ENCODE measurements at places on chromosomes 3 and 15.
A peak's percentile ranks its signal among the peaks of the same experiment; 100 is the strongest.

GRCh38 chr3:71087143-71088018, 496.1 kb downstream of the FOXP1 start:
- no peak for DNase-seq

DNA sequence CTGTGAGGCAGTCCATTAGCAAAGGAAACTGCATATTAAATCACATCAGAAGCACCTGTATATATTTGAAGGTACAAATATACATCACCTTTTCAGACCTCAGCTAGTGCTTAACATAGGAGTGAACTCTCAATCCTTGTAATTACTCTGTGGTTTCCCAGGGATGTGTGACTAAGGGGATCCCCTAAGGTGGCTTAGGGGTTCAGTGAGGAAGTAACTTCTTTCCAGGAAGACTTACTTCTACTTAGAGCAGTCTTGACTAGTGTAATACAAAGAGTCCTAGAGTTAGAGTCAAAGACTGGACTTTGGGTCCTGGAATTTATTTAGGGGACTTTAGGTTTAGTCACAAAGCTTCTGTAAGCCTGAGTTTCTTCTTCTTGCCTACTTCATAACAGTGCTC, 8.7 kb upstream of the SUMF1 start:
- DNase-seq, result no peak

GRCh38 chr3:51436998-51437639, 46.0 kb downstream of the RBM15B start:
- no peak for DNase-seq

DNA sequence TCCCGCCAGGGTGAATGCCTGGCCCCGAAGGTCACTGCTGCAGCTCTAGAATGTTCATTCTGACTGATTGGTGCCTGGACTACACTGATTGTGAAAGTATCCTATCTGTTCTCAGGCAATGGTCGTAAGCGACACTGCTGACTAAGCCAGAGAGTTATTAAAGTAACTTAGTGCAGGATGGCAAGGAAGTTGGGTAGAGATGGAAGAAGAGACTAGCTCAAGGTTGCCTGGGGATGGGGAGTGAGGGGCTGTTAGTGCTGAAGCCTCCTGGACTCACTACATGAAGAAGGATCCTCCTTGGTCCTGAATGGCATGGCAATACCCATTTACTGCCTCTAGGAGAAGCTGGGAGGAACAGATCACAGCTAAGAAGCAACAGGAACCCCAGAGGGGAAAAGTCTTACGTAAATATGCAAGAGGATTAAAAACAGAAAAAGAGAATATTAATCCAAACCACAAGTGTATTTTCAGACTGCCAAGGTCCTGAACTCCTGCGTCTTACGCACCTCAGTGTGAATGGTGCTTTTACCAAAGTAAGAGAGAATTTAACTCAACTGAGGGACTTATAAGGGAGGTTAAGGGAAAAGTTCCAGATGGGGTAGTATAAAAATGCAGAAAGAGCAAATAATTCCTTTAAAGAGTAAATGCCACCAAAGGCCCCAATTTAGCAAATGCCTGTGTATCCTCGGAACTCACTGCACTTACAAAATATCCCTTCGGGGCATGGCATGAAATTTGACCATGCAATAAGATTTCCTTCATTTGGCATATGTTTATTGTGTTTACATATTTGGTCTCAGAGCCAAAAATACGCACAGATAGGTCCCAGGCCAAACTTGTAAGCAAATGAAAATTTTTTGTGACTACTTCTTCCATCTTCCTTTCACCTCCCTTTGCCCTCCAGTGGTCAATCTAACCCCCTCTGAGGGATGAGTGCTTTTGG, 64.0 kb upstream of the DGKG start:
- peak; percentile 16 for DNase-seq

DNA sequence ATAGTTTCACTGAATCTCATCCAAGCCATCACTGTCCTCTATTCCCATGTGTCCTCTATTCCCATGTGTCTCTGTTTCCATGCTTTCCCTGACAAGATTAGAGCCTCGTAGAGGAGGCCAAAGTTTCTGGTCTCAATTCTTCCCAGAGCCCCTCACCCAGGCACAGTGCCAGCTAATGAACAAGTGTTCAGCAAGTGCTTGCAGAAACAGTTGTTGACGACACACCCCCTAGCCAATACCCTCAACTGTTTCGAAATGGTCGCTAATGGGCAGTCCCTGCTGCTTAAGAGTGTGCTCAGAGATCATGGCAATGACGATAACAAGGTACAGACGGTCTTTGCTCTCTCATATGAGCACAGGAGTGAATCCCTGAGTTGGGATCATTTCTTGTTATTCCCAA, 73.4 kb downstream of the FAM174B start:
- no peak for DNase-seq

- no peak for DNase-seq
Measured at GRCh38 chr3:150014782-150015181, 44.1 kb upstream of the PFN2 start.

GRCh38 chr15:86044981-86045380, 34.7 kb upstream of the AGBL1 start:
- no peak for DNase-seq

GRCh38 chr3:31839144-31839917, 141.7 kb downstream of the OSBPL10 start:
- no peak for DNase-seq

DNA sequence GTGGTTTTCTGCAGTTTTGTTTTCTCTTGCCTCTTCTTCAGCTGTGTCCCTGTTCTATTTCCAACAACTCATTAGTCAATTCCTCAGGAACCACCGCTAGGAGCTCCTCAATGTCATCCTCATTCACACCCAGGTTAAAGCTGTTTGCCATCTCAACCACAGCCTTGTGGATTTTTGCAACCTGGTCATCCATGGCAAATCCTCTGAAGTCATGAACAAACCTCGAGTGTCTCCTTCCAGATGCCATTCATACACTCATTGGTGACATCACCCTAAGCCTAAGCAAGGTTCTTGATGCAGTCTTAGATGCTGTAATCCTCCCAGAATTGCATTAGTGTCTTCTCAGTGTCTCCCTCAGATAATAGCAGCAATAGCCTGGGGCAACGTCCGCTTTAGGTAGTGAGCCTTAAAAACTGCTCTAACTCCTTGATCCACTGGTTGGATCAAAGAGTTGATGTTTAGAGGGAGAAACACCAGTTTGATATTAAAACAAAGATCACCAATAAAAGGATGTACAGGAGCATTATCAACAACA, 31.5 kb upstream of the ZNF502 start:
- DNase-seq, result no peak

- DNase-seq, result no peak
Measured at GRCh38 chr3:64853456-64853855, 165.7 kb upstream of the ADAMTS9 start.

- no peak for DNase-seq
Measured at GRCh38 chr3:12125772-12126171, 32.9 kb downstream of the TIMP4 start.

DNA sequence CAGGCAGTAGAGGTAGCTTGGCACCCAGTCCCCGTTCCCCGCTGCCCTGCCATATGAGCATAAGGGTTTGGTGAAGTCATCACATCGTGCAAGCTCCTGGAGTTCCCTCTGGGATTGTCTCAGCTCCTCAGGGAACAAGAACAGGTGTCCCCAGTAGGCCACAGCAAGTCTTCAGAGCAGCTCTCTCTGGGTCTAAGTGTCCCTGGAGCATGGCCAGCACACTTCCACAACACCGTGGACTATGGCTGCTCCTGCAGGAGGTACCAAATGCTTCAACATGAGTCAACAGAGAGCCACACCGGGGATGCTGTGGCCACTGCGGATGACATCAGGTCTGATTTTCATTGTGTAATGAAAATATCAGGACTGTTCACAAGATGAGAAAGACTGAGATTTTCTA, 23.1 kb downstream of the ABHD6 start:
- no peak for DNase-seq

DNA sequence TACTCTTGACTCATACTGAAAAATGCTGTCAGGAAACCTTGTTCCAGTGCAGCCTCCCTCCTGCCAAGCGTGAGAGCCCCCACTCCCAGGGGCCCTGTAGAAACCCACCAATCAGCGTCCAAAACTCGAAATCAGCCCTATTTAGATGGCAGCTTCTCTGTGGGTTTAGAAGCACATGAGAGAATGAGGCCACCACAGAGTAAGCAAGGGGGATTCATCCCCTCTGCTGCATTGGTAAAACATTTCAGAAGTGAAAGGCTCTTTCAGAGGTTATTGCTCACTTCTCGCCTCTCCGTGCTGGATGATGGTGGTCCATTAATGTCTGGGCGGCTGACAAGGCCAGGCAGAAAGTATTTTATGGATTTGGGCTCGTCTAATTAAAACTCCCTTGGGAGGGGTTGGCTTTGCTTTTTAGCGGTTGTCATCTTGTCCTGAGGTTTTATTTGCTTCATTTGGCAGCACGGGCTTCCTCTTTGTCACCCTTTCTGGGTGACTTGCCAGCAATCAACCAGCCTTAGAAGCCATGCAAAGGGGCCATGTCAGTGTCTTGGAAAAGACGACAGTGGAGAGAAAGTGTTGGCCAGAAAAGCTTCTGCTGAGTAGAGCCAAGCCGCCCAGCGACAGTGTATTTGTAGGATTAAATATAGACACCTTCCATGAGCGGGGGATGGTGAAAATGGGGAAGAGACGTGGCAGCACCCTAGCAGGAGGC, 145.5 kb downstream of the ATP10A start:
- no peak for DNase-seq

DNA sequence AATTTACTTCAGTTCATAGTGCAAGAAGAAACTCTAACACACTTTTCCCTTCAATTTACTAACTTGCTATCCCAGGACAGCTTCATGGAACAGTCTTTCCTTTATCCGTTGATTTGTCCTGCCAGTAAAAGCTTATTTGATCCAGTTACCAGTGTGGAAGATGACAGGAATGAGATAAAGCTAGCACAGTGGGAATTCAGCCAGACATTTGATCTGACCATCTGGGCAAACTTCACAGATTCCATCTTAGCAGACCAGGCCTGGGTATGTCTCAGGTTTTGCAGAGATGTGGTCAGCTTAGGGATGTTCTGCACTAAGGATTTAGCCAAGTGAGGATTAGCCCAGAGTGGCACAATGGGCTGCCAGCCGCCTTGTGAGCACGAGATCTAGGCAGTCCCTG, 19.7 kb downstream of the CEMIP start:
- no peak for DNase-seq

DNA sequence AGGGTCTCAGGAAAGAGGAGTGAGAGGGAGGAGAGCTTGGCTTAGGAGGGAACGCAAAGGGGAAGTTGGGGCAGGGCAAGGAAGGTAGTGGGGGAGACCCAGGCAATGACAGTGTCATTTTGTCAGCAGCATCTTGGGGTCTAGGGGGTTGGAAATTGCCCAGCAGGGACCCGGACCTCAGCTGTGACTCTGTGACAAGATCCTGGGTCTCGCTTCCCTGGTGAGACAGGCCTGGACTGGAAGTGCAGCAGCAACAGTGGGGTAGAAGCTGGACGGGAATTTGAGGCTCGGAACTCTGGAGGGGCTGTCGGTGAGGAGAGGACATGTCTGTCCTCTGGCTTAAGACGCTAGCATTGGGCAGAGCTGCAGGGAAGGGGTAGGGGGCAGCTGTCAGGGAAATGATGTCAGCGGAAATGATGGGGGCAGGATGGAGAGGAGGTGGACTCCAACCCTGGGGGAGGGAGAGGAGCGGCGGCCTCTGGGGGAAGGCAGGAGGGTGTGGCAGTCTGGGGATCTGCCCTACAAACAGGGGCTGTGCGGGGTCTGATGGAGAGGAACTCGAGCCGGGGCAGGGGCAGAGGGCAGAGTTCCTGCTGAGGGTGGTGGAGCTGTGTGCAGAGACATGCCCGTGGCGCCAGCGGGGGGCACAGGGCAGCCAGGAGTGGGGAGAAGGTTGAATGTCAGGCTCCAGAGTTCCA, 12.3 kb downstream of the ANPEP start:
- no peak for DNase-seq

GRCh38 chr3:126399351-126399735, 4.6 kb downstream of the CFAP100 start:
- peak; percentile 92 for DNase-seq

DNA sequence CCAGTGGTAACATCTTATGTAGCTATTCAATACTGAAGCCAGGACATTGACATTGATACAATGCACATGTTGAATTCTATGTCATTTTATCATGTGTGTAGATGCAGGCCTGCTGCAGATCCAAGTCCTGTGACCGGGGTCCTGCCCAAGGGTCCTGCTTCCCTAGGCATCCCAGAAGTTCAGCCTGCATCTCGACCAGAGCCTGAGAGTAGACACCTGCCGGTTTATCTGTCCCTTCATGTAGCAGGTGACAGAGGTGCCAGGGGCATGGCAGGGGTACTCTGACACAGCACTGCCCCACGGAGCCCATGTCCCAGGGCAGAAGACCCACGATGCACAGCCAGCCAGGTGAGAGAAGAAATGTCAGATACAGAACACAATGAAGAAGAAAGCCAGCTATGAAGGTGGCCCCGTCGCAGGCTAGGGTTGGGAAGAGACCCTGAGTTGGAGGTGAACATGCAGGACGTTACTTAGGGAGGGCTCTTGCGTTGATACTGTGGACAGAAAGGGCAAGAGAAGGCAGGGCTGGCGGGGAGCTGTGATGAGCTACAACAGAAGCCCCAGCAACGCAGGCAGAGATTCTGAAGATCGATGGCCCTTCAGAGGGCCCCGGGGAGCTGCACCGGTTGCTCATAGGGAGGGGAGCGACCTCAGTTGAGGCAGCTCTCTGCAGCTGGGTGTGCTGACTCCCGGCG, 51.0 kb downstream of the TPRA1 start:
- no peak for DNase-seq

DNA sequence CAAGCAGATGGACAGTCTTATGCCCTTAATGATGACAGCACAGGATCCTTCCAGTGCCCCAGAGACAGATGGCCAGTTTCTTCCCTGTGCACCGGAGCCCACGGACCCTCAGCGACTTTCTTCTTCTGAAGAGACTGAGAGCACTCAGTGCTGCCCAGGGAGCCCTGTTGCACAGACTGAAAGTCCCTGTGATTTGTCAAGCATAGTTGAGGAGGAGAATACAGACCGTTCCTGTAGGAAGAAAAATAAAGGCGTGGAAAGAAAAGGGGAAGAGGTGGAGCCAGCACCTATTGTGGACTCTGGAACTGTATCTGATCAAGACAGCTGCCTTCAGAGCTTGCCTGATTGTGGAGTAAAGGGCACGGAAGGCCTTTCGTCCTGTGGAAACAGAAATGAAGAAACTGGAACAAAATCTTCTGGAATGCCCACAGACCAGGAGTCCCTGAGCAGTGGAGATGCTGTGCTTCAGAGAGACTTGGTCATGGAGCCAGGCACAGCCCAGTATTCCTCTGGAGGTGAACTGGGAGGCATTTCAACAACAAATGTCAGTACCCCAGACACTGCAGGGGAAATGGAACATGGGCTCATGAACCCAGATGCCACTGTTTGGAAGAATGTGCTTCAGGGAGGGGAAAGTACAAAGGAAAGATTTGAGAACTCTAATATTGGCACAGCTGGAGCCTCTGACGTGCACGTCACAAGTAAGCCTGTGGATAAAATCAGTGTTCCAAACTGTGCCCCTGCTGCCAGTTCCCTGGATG, 198.7 kb downstream of the AKAP13 start:
- DNase-seq, result peak; percentile 78

Measured in inflammatory macrophage treated with lipopolysaccharide for 1 hour (primary cell).